ENCODE measurements at places on chromosomes 13 and 19.

DNA sequence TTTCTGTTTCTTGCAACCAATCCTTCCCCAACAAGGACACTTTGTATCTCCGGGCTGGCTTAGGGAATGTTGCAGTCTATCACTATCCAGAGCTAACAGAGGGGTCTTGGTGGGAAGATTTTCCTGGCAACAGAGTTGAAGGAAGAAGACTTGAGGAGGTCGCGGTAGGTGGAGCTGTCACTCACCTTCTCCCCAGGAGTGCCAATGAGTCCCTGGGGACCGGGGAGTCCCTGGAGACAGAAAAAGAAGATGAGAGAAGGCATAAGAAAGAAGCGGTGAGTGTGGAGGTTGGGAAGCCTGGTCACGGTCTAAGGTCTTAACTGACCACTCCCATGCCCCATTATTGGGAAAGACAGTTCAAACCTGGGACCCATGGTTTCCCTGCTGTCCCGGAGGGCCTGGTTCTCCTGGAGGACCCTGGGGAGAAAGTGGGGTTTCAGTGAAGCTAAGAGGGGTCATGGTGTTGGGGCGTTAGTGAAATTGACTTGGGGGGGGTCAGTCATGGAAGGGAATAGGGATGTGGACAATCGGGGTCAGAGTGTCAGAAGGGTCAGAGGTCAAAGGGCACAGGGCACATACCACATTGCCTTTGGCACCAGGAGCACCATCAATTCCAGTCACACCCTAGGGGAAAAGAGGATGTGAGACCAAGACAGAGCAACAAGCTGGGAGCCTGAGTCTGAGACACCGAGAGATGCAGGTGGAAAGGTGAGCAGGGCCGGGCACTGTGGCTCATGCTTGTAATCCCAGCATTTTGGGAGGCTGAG, 18.7 kb downstream of the COL5A3 start:
- DNase-seq, result no peak

DNA sequence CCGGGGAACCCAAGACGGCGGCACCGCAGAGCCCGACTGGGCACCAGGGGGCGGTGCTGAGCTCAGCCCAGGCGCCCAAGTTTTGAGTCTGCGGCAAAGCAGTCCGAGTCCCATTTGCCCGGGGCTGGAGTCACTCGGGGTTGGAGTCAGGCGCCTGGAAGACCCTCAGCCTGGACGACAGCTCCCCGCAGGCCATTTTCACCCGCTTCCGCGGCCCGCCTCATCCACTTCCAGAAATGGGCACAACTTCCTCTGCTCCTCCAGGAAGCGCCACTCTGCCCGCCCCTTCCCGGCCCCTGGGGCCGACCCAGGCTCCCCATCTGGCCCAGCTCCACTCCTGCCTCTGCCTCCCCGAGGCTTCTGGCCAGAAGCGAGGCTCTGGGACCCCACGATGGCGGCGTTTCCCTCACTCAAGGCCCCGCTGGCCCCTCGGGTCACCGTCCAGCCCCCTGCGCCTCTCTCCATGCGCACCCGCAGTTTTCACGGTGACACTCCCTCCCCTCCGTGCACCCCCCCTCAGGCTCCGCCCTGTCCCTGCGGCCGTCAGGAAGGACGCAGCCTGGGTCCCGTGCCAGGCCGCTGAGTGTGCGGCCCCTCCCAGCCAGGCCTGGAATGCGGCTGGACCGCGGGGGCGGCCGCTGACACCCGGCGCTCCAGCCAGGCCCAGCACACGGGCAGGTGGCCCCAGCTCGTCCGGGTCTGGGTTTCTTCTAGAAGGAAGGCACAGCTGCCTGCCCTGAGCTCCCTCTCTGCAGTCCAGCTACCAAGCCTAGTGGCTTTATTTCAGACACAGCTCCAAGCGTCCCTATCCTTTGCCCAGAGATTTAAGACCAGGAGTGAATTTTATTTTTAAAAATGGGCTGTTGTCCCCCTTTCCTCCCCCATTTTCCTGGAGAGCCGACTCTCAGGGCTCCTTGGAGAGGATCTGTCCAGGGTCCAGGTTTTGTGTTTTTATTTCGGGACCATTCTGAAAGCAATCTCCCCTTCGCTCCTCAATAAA, 4.7 kb downstream of the SERTAD1 start:
- peak; percentile 70 for DNase-seq

GRCh38 chr19:46724468-46724867, 7.6 kb upstream of the PRKD2 start:
- DNase-seq, result no peak

DNA sequence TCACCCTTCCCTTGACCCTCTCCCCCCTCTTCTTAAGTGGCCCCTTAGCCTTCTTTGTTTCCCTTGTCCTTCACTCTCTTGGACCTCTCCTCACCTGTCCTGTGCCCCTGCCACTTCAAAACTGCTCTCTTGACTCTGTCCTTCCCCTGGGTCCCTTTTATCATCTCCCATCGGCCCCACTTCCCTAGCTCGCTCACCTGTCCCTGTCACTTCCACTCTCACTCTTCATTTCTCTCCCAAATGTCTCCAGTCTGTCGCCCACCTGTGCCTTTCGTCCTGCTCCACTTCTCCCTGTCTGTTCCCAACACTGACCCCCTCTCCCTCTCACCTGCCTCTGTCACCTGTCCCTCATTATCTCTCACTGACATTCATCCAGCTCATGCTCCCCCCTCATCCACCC, 699 bp downstream of the IFNL1 start:
- no peak for DNase-seq

DNA sequence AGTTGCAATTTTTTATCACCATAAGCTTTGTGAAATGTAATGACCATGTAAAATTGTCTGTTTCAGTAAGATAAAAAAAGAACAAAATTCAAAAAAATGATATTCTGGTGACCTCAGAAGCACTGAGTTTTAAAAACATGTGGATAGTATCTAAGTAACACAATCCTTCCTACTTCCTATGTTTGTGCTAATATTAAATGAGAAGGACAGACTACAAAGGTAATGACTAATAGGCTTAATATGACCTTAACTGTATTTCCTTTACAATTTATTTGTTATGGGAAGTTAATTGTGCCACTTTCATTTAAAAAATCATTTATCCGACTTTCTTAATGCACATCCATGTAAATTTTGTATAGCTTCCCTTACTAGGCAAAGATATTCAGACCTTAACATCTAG, 1030.4 kb upstream of the ATXN8OS start:
- no peak for DNase-seq

GRCh38 chr13:112489199-112489598, 98.8 kb downstream of the TUBGCP3 start:
- DNase-seq, result no peak

GRCh38 chr13:51034906-51035305, 76.2 kb downstream of the C13orf42 start:
- no peak for DNase-seq

DNA sequence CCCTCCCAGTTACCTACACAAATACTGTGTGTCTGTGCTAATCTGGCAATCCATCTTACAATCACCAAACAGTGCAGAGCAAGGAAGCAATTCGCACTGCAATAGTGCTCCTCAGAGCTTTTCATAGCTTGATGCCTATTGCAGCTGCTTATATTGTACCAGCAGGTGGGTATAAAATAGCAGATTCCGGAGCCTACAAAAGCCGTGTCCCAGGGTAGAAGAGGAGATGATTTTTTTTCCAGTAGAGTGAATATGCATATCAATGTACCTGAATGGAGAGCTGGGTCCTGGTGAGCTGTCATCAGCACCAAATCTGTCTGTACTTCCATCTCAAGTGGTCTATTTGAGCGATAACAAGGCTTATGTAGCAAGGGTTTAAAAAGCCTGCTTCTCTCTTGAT, 668.4 kb downstream of the DIAPH3 start:
- no peak for DNase-seq

GRCh38 chr19:28502879-28503734, 709.8 kb downstream of the UQCRFS1 start:
- no peak for DNase-seq

- DNase-seq, result no peak
Observed at GRCh38 chr19:39182174-39182505, 14.6 kb upstream of the NCCRP1 start.

GRCh38 chr19:34432797-34433196, 4.6 kb downstream of the UBA2 start:
- no peak for DNase-seq

DNA sequence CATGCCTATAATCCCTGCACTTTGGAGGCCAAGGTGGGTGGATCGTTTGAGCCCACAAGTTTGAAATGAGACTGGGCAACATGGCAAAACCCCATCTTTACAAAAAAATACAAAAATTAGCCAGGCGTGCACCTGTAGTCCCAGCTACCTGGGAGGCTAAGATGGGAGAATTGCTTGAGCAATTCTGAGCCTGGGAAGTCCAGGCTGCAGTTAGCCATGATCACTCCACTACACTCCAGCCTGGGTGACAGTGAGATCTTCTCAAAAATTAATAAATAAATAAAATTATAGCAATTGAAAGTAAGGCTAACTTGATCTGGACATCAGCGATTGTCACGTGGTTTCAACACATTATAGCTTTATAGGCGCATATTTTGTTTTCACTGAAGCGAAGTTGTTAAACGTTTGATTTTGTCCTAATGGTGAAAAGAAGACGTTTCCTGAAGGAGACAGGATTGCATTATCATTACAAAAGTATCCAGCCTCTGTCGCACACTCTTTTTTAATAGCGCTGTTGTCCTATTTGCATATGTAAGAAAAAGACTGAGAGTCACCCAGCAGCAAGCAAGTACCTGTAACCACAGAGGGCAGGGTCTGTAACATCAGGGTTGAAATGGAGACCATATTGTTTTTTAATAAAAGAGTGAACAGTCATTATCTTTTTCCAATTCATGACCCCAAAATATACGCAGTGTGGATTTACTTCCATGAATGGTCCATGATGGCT, 335.7 kb downstream of the DCT start:
- DNase-seq, result no peak

- no peak for DNase-seq
Observed at GRCh38 chr13:32048816-32049215, 17.2 kb downstream of the FRY start.

GRCh38 chr13:90880790-90881189, 466.7 kb upstream of the MIR17HG start:
- no peak for DNase-seq

GRCh38 chr19:13870873-13871272, 6.1 kb upstream of the NANOS3 start:
- no peak for DNase-seq

DNA sequence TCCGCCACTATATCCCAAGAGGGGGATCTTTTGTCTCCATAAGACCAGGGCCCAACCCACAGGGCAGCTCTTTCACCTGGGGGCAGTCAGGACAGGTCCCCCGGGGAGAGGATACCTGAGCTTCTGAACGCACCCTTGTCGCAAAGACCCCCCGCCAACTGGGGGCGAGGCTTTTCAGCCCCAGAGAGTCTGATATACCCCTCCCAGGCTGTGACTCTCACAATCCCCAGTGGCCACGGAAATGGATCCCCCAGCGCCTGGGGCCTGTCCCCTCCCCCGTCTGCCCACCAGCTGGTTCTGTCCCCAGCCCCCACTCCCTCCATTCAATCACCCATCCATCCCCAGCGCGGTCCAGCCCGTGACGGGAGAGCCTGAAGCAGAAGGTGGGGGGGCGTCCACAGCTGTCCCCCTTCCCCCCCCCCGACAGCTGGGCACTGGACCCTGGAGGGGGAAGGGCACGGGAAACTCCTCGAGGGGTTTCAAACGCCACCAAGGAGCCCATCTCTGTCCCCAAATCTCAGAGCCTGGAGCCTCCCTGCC, 823 bp downstream of the DOCK6 start:
- DNase-seq, result no peak

- DNase-seq, result no peak
Observed at GRCh38 chr19:31260171-31260933, 88.9 kb downstream of the TSHZ3 start.

- DNase-seq, result no peak
Observed at GRCh38 chr19:48310227-48310626, 15.1 kb upstream of the EMP3 start.

GRCh38 chr19:27833031-27833430, 1379.9 kb downstream of the UQCRFS1 start:
- no peak for DNase-seq

GRCh38 chr19:18861235-18861634, 29.5 kb downstream of the UPF1 start:
- DNase-seq, result no peak

- no peak for DNase-seq
Observed at GRCh38 chr19:39465956-39466747, 14.5 kb upstream of the TIMM50 start.

- no peak for DNase-seq
Observed at GRCh38 chr19:15220833-15221232, 11.4 kb downstream of the EPHX3 start.

DNA sequence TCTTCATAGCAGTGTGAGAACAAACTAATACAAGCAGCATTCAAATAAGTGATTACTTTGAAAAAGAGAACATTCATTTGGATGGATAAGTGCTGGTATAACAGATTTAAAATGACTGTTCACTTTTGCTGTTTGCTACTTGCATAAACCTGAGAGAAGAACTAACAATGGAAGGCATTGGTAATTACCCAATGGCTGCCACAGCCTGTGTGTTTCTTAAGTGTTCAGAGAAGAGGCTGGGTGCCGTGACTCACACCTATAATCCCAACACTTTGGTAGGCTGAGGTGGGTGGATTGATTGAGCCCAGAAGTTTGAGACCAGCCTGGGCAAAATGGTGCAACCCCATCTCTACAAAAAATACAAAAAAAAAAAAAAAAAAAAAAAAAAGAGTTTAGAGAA, 4.9 kb upstream of the TEX26 start:
- no peak for DNase-seq

DNA sequence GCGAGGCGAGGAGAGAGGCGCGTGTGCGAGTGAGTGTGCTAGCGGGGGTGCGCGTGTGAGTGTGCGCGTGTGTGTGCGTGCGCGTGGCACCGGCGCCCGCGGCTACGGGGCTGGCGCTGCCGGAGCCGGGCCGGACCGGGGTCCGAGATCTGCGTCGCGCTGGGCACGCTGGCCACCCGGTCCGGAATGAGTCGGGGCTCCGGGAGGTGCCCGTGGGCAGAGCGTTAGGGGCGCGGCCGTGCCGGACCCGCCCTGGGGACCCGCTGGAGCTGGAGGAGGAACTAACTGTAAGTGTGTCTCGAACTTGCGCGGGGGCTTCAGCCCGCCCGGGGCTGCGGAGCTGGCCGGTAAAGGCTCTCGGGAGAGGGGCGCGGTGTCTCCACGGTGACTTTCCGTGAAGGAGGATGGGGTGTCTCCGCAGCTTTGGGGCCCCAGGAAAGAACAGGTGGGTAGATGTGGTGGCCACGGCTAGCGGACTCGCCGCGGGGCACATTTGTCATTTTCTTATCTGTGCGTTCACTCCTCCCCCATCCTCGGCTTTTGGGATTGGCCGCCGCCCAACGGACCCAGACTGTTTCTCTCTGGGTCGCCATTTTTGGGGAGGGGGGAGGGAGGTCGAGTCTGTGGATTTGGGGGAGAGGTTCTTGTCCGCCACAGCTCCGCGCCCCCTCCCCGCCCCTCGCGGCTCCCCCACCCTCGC, 10.1 kb upstream of the SOX1 start:
- DNase-seq, result no peak

- DNase-seq, result no peak
Observed at GRCh38 chr19:28558783-28559182, 654.2 kb downstream of the UQCRFS1 start.

GRCh38 chr13:30204564-30204963, 102.8 kb downstream of the KATNAL1 start:
- DNase-seq, result no peak

- DNase-seq, result no peak
Observed at GRCh38 chr13:36154567-36155291, 23.5 kb upstream of the DCLK1 start.

Measured in T-helper 2 cell (primary cell).